Thoracic aorta (tissue), 2 donors: ENCODE measurements at places on chromosomes 4 and X. TPM values are rescaled to one million over a fixed set of nuclear protein-coding genes. Genes with fewer than 3 reads are reported as not detected.

DNA sequence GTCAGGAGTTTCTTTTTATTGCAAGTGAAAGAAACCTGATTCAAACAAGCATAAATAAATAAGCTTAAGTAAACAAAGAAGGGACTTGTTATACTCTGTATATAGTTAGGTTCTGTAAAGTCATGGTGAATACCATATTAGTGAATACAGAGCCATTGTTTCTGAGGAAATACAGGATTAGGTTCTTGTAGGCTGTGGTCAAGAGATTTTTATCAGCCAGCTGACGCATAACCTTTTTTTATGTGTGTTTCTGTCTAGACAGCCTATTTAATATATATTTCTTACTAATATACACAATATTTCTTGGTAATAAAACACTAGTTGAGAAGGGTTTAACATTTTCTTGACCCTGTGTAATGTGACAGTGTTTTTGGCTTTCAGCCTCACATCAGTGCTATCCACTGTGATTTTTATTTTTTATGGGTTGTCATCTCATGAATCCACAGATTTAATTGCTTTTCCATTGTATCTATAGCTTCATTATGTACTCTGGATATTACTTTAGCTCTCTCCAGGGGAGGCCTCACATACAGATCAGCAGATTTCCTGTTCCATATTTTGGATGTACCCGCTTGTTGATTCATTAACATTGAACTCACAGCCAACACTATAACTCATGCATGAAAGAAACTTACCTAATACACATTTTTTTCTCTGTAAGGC is 8.0 kb downstream of the HERC3 start:
- peak overlapping the region; percentile 51 for H3K27ac ChIP-seq
- H3K4me3 ChIP-seq: peak overlapping the region; percentile 31
- H3K27me3 ChIP-seq: no peaks in the 10 kb centered on the region

GRCh38 chr4:188779581-188779980 is 640.3 kb downstream of the TRIML1 start:
- no peaks in the 10 kb centered on the region for H3K27me3 ChIP-seq
- no peak overlapping the region for H3K4me3 ChIP-seq
- H3K27ac ChIP-seq: no peak overlapping the region
- DNase-seq: no peak
- H3K36me3 ChIP-seq: no peaks in the 10 kb centered on the region
- H3K4me1 ChIP-seq: no peaks in the 10 kb centered on the region

GRCh38 chrX:115364670-115365069 is 75.2 kb downstream of the LUZP4 start:
- DNase-seq: no peak
- H3K4me3 ChIP-seq: no peak overlapping the region
- H3K36me3 ChIP-seq: no peaks in the 10 kb centered on the region
- no peak overlapping the region for H3K27ac ChIP-seq
- H3K4me1 ChIP-seq: peaks cover 33% of the 10 kb centered on the region
- H3K27me3 ChIP-seq: no peaks in the 10 kb centered on the region

The MAML3 gene
- total RNA-seq: 14.1 TPM

DNA sequence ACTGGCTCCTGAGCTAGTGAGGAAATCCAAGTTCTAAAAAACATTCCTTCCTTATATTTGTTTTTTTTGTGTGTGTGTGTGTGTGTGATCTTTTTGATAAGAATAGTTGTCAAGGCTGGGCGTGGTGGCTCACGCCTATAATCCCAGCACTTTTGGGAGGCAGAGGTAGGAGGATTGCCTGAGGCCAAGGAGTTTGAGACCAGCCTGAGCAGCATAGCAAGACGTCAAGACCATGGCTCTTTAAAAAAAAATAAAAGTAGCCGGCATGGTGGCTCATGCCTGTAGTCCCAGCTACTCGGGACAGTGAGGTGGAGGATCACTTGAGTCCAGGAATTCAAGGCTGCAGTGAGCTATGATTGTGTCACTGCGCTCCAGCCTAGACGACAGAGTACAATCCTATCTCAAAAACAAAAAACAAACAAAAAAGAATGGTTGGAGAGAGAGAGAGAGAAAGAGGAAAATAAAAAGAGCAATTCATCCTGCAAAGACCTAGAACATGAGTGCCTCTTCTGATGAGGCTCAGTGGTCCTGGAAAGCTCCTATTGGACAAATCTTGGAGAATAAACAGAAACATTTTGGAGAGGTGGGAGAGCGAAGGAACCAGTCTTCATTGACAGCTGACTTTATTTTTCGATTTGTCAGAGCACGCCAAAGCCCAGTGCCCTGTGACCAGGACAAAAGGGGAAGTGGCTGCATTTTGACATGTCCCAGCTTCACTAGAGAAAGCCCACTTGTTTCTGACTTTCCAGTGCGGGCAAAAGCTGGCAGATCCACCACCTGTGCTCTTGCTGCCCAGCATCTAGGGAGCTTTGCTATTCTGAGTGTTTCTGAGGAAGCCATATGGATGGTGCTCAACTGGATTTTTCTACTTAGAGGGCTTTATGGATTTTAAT is 244.7 kb downstream of the PALLD start:
- H3K4me3 ChIP-seq: no peak overlapping the region
- no peaks in the 10 kb centered on the region for H3K36me3 ChIP-seq
- H3K4me1 ChIP-seq: peaks cover 6% of the 10 kb centered on the region
- no peak for DNase-seq
- no peak overlapping the region for H3K27ac ChIP-seq
- no peaks in the 10 kb centered on the region for H3K27me3 ChIP-seq

DNA sequence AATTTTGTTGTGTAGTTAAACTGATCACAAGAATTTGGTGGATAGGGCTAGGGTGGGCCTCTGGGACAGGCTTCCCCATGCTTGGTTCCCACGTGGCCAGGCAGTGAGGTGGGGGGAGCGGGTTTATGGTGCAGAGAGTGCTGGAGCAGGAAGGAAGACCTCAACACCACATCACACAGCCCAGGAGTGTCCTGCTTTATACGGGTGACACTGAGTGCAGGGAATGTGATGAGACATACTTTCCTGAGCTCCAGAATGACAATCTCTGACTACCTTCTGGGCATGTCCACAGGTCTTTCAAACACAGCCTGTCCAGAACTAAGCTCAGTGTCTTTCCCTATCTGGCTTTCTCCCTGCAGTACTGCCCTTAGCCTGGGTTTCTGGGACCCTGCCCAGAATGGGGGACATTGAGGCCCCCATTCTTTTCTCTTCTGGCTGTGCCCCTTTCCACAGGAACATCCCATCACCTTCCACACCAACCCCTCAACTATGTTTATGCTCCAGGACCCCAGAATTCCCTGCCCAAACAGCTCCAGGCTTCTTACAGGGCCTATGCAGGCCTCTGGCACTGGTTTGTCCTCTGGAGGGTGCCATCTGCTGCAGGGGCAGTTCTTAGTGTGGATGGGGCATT is 36.5 kb upstream of the RASL11B start:
- no peaks in the 10 kb centered on the region for H3K4me1 ChIP-seq
- DNase-seq: no peak
- no peak overlapping the region for H3K27ac ChIP-seq
- no peaks in the 10 kb centered on the region for H3K27me3 ChIP-seq

- DNase-seq: no peak
- no peak overlapping the region for H3K27ac ChIP-seq
- no peaks in the 10 kb centered on the region for H3K27me3 ChIP-seq
- H3K36me3 ChIP-seq: no peaks in the 10 kb centered on the region
- H3K4me1 ChIP-seq: peaks cover 15% of the 10 kb centered on the region
Observed at GRCh38 chr4:54082168-54082567, 17.8 kb upstream of the CHIC2 start.
